ENCODE measurements at places on chromosomes 1 and 21.

DNA sequence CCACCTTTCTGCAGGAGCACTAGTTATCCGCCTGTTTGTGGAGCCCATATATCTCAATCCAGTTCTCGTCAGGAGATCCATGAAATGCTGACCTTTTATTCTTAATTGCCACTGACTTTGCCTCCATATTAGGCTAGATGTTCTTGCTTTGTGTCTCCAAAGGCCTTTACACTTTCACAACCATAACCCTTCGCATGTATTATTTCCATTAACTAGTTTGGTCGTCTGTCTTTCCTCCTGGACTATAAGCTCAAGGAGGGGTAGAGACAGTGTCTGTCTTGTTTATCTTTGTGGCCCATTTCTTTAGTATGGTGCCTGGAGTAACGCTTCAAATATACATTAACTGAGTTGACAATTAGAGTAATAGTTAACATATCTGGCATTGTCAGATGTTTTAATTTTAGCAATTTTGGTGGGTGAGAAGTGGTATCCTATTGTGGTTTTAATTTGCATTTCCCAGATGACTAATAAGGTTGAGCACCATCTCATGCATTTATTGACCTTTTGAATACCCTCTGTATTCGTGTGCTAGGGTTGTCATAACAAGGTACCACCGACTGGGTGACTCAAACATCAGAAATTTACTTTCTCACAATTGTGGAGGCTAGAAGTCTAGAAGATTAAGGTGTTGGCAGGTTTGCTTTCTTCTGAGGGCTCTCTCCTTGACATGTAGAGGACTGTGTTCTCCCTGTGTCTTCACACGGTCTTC is 21.7 kb upstream of the IL12RB2 start:
- DNase-seq: no peak

- DNase-seq: no peak
These were observed 59.4 kb downstream of the PAPPA2 start for GRCh38 chr1:176522310-176522845.

GRCh38 chr1:211129776-211130175 is 4.2 kb downstream of the KCNH1 start:
- DNase-seq: no peak

- no peak for DNase-seq
These were observed 310.6 kb downstream of the LMX1A start for GRCh38 chr1:165045902-165046301.

DNA sequence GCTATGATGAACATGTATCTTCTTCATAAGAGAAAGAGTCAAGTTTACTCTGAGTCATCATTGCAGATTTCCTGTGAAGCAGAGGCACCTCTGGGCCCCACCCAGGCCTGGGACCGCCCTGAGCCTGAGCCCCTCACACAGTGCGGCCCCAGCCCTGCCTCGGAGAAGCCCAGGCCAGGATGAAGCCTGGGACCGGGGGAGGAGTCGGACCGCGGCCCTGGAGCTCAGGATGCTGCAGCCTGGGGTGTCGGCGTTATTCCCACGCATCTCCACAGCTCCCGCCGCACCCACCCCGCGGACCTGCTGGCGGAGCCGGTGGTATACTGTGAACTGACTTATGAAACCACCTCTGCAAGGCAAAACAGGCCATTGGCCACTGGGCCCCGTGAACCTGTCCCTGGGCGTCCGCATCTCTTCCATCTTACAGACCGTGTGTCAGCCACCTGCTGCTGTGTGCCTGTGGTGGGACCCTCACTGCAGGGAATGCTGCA is 2.4 kb upstream of the COL6A1 start:
- no peak for DNase-seq

Measured in HCEC 1CT (cell line).